ENCODE measurements at places on chromosomes 11 and 22. TPM values are rescaled to one million over a fixed set of nuclear protein-coding genes. Genes with fewer than 3 reads are reported as not detected.

The DEPDC7 gene
- 2.2 TPM for total RNA-seq

DNA sequence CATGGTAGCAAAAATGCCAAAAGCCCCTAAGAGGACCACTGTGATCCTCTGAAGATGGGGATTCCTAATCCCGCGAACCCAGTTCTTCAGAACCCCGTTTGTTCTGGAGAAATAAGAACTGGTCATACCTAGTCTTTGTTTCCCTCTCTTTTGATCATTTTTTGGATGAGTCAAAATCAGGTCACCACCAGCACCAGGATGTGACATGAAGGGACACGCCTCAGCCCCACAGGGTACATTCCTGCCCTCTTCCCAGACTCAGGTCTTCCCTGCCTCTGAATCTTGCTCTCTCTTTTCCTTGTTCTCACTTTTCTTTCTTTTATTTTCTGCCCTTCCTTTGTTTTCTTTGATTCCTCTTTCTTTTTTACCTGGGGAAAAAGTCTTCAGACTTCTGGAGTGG, 14.6 kb upstream of the ANO1 start:
- H3K4me3 ChIP-seq, result no peak overlapping the region
- no peaks in the 10 kb centered on the region for H3K36me3 ChIP-seq
- H3K4me1 ChIP-seq, result no peaks in the 10 kb centered on the region
- H3K27ac ChIP-seq, result no peak overlapping the region
- H3K27me3 ChIP-seq, result peaks cover 13% of the 10 kb centered on the region
- DNase-seq, result no peak

- peaks cover 9% of the 10 kb centered on the region for H3K4me1 ChIP-seq
- H3K27me3 ChIP-seq, result peaks cover 44% of the 10 kb centered on the region
- peaks cover 6% of the 10 kb centered on the region for H3K36me3 ChIP-seq
- DNase-seq, result no peak
These were observed 3.1 kb upstream of the GSC2 start for GRCh38 chr22:19152942-19153883.

The ELF5 gene
- not detected for total RNA-seq

The SCGB2A2 gene
- not detected for total RNA-seq

- peak; percentile 71 for DNase-seq
- no peaks in the 10 kb centered on the region for H3K27me3 ChIP-seq
- no peak overlapping the region for H3K27ac ChIP-seq
- no peak overlapping the region for H3K4me3 ChIP-seq
These were observed 12.8 kb downstream of the MACROD1 start for GRCh38 chr11:64152841-64153691.

The SLC5A4 gene
- not detected for total RNA-seq

GRCh38 chr11:4610258-4610935, 2.4 kb upstream of the TRIM68 start:
- H3K4me1 ChIP-seq, result peaks cover 40% of the 10 kb centered on the region
- peak; percentile 70 for DNase-seq
- H3K27me3 ChIP-seq, result no peaks in the 10 kb centered on the region
- H3K36me3 ChIP-seq, result no peaks in the 10 kb centered on the region
- peak overlapping the region; percentile 57 for H3K4me3 ChIP-seq

DNA sequence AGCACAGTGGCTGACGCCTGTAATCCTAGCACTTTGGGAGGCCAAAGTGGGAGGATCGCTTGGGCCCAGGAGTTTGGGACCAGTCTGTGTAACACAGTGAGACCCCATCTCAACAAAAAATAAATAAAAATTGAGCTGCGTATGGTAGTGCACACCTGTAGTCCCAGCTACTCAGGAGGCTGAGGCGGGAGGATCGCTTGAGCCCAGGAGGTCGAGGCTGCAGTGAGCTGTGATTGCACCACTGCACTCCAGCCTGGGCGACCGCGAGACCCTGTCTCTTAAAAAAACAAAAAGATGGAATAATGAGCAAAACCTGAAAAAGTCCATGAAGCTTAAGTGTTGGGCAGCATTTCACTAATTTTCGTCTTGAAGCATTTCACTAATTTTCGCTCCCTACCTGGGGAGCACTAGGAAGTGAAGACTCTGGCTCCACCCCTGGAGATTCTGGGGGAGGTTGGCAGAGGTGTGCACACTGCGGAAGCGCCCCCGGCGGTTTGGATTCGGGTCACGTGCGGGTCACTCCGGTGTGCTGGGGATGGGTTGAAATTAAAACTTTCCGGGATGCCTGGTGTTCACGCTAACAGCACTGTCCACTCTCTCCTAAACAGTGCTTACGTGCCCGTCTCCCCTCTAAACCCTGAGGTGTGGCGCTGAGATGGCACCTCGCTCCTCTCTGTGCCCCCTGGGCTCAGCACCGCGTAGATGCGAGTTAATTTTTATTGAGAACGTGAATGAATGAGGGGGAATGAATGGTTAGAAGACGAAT, 906 bp upstream of the NAA40 start:
- peak overlapping the region; percentile 52 for H3K27ac ChIP-seq
- peak; percentile 16 for DNase-seq
- peak overlapping the region; percentile 77 for H3K4me3 ChIP-seq
- H3K36me3 ChIP-seq, result no peaks in the 10 kb centered on the region
- no peaks in the 10 kb centered on the region for H3K27me3 ChIP-seq

The NELL1 gene
- total RNA-seq, result not detected

The HBG2 gene
- not detected for total RNA-seq

GRCh38 chr11:131889146-131889577, 518.7 kb downstream of the NTM start:
- DNase-seq, result no peak
- H3K4me1 ChIP-seq, result no peaks in the 10 kb centered on the region
- H3K27ac ChIP-seq, result no peak overlapping the region
- H3K27me3 ChIP-seq, result no peaks in the 10 kb centered on the region
- no peaks in the 10 kb centered on the region for H3K36me3 ChIP-seq
- no peak overlapping the region for H3K4me3 ChIP-seq

DNA sequence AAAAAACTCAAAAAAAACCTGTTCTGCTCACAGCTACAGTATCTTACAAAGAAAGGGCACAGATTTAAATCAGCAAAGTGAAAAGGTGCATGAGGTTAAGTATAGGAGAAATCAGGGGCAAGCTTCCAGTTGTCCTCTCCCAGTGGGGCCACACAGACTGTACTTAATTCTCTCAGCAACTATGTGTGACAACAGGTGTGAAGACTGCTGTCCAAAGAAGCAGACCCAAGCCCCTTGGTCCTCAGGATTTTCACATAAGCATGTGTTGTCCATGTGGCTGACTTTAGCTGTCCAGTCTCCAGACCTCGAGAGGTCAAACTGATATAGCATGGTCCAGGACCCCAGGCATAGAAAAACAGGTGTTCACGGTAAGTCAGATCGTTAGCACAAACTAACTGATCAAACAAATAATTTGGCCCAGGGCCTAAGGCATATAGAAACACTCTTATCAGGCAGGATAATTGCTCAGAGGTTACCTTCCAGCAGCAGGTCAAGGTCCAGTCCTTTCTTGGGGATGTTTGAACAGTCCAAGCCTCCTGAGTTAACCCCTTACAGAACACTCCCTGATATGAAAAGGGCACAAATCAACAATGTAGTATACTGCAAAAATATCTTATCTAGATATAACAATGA, 21.1 kb upstream of the CSTF3 start:
- H3K36me3 ChIP-seq, result no peaks in the 10 kb centered on the region
- H3K27ac ChIP-seq, result no peak overlapping the region
- no peak overlapping the region for H3K4me3 ChIP-seq
- DNase-seq, result no peak

DNA sequence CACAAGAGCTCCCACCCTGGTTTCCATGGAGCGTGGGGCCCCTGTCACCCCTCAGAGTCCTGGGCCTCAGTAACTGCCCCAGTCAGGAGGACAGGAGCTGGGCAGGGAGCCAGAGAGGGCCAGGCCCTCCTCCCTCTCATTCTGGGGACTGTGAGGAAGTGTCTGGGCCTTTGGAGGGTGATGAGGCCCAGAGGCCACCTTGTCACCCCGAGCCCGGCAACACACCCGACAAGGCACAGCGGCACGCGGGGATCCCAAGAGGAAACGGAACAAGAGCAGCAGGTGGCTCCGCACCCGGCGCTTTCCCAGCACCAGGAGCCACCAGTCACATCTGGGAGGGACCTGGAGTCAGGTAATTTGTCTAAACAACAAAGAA, 72.1 kb downstream of the CELSR1 start:
- no peak overlapping the region for H3K27ac ChIP-seq
- H3K27me3 ChIP-seq, result no peaks in the 10 kb centered on the region
- no peak overlapping the region for H3K4me3 ChIP-seq
- DNase-seq, result no peak
- no peaks in the 10 kb centered on the region for H3K4me1 ChIP-seq

The GGT5 gene
- not detected for total RNA-seq

The LSP1 gene
- total RNA-seq, result 42.9 TPM

DNA sequence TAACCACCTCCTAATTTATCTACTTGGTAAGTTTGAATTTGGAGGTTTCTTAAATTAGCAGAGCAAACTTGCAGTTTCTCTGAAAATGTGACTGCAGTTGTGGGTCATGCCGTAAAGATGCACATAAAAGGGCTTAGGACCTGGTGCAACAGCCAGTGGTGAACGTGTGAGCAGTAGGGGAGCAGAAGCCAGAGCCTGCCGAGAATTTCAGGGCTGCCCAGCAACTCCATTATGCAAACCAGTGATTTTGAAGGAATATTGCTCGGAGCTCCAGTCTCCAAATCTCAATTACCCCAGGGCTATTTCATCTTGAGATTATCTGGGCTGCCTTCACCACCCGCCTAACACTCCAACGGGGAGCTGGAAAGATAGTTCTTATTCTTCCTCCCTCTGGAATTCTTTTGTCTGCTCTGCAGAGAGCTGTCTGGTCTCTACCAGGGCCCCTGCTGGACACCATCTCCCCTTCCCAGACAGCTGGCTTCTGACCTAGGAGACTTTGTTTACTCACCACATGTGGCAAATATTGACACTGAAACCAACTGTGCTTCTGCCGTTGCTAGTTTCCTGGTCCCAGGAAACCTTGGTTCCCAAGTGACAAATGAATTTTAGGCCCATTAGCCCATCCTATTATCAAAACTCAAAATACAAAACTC, 93.9 kb downstream of the DSCAML1 start:
- no peak for DNase-seq
- no peak overlapping the region for H3K27ac ChIP-seq
- H3K36me3 ChIP-seq, result no peaks in the 10 kb centered on the region

GRCh38 chr11:42025121-42025803, 565.8 kb upstream of the LRRC4C start:
- H3K4me3 ChIP-seq, result no peak overlapping the region
- H3K27ac ChIP-seq, result no peak overlapping the region
- DNase-seq, result no peak
- H3K36me3 ChIP-seq, result peaks cover 1% of the 10 kb centered on the region
- no peaks in the 10 kb centered on the region for H3K27me3 ChIP-seq

All from activated naive CD4-positive, alpha-beta T cell treated with anti-CD3 and anti-CD28 coated beads for 36 hours (primary cell).